ENCODE measurements at places on chromosomes 4 and X.

DNA sequence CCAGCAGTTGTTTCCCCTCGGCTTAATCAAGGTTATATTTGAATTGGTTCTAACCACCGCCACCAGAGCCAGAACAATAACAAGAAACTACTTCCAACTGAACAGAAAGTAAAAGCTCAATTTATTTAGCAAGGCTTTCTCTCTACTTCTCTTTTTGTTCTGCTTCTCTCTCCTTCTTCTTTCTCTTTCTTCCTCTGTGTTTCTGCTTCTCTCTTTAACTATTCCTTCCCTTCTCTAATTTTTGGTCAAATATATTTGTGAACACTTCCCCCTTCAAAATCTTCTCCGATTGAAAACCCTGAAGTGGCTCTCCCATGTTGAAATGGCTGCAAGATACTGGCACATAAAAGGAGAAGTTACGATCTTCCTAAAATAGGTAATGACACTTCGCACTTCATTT is 1195.9 kb upstream of the PRKX start:
- DNase-seq = no peak

- DNase-seq = no peak
Observed at GRCh38 chr4:138599965-138600364, 357.8 kb upstream of the SLC7A11 start.

DNA sequence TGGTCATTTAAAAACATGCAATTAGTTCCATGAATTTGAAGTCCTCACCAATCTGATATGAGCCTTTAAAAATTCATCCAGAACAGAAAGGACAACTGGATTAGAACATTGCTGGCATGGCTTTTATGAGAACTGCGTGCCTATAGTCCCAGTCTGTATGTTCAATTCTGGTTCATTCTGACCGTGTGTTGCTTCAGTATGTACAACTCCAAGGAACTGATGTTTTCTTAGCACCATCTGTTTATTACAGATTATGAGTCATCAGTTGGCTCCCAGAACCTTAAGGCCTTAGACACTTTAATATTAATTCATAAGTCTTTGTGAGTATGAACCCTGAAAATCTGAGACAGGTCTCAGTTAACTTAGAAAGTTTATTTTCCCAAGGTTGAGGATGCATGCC is 115.0 kb downstream of the CEP44 start:
- DNase-seq = peak; percentile 33

DNA sequence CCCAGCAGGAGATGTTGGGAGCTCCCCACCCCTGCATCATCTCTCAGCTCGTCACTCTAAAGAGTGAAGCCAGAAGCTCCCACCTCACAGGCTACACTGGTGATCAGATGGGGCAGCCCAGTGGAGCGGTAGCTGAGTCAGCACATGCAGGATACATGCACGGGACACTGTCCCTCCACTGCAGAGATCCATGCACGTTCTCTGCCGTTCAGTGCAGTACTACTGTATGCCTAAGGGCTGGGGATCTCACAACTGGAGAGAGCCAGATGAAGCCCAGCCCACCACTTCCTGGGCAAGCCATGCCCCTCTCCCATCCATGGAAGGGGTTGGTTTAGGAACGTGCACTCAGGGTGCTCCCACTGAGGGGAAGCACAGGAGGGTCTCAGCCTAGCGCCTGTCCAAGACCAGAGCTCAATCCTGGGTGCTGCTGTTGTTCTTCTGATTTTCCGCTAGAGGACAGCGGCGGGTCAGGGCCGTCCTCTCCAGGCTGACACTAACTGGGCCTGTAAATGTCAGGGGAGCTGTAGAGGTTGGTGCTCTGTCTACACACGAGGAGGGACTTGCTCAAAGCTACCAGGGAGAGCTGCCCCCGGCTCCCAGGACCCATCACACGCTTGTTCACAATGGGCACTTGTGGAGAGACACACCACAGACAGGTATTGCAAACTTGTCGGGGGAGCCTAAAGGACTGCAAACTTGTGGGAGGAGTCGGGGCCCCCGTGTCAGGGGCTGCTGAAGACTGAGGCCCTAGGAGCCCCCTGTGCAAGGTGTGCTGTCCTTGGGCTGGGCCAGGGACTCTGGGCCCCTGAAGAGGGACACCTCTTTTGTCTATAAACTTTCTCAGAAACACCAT is 18.2 kb upstream of the ABLIM2 start:
- peak; percentile 52 for DNase-seq

DNA sequence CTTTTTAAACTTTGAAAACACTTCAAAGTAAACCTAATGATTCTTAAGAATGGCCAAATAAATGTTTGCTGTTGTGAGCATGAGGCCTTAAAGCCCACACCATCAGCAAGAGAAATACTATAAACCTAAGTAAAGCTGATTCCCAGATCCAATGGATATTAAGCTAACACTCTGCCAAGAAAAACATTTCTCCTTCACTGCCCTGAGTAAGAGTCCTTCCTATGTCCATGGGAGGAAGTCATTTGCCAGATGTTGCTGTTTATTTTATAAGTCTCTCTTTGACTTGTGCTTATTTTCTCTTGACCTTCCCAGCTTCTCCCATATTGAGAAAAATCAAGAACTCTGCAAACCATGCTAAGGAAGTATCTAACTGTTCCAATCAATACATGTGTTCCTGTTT is 154.3 kb upstream of the EDNRA start:
- peak; percentile 42 for DNase-seq

DNA sequence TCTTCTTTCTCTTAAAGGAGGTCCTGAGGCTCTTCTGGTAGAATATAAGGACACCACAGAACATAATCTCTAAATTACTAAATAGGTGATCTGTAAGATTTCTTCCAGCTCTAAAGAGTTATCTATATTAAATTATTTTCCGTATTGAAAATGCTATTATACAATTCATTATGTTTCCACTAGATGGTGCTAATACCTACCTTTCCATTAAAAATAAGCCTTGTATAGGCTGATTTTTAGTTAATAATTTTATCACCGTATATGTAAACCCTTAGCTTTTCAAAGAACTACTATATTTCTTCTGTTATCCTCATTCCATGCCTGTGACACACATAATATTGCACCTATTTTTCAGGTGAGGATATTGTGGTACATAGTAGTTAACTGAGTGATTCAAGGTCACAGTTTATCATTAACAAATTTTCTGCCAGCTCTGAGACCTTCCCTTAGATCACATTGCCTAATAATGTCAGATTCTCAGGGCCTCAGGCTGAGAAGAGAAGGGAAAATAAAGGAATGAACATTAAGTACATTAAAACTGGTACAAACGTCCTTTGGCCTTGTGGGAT is 138.8 kb downstream of the TEX11 start:
- DNase-seq = no peak

DNA sequence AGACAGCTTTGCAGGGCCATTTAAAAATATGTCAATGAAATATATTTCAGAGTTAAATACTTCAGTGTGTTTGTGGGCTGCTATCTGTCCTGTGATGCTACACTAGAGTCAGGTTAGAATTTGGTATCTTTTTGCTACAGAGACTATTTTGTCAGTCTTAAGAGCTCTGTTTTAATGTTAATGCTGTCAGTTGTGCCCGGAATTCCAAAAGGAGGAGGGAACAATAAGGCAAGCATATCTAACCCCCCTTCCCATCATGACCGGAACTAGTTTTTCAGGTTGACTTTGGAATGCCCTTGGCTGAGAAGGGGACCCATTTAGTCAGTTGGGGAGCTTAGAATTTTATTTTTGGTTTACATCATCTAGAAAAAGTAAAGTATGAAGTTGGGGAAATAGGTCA is 34.9 kb upstream of the SLC25A4 start:
- DNase-seq = no peak

- no peak for DNase-seq
Observed at GRCh38 chr4:57689693-57690205, 579.6 kb upstream of the IGFBP7 start.

- no peak for DNase-seq
Observed at GRCh38 chrX:23332888-23333821, 1.5 kb upstream of the PTCHD1 start.

GRCh38 chr4:153579872-153580271 is 104.2 kb upstream of the TLR2 start:
- DNase-seq = no peak

GRCh38 chr4:125991398-125991797 is 676.6 kb downstream of the FAT4 start:
- peak; percentile 41 for DNase-seq

- DNase-seq = no peak
Observed at GRCh38 chr4:44646151-44646550, 5.3 kb downstream of the YIPF7 start.

DNA sequence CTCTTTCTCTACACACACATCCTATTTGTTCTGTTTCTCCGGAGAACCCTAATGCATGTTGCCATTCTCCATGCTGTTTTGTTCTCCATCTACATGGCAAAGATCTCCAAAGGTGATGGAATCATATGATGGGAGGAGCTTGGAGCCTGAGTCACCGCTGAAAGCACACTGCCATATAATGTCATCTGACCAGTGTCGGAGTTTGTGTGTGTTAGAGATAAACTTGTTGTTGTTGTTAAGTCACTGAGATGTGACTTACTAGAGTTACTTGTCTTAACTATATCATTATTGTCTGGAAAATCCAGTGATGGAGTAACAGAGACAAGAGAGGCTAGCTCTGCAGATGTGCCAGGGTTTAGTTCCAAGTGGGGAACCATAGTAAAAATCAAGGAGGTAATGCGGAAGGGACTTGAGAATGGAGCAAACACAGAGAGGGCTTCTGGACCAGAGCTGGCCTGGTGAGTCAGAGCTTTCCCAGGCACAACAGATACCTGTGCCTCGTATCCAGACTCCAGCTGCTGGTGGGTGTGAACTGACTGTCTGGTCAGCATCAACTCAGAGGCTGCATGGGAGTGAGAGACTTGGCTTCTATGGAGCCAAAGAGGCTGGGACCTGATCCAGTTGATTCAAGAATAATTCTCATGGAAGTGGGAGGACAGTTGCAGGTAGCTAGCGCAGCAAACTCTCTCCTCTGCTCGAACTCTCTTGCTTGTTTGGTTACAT is 30.6 kb upstream of the CCKAR start:
- DNase-seq = no peak

DNA sequence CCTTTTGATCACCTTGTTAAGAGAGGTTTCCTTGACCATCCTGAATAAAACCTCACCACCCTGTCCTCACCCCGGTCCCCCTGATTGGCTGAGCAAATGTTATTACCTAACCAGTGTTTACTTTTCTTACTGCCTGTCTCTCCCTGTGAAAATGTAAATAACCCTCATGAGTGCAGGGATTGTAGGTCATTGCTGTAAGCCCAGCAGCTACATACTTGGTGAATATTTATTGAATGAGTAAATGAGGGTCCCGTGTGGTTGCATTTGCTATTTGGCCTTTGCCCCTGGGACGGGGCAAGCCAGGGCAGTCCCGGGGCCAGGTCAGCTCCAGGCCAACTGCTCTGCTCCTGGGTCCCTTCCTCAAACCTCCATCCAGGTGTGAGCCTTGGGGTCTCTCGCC is 55.5 kb upstream of the CLCN4 start:
- no peak for DNase-seq

- no peak for DNase-seq
Observed at GRCh38 chr4:45030059-45030458, 303.7 kb upstream of the GNPDA2 start.

- DNase-seq = no peak
Observed at GRCh38 chrX:153939573-153939972, 4.7 kb upstream of the NAA10 start.

- no peak for DNase-seq
Observed at GRCh38 chr4:183941964-183942363, 36.9 kb downstream of the STOX2 start.

DNA sequence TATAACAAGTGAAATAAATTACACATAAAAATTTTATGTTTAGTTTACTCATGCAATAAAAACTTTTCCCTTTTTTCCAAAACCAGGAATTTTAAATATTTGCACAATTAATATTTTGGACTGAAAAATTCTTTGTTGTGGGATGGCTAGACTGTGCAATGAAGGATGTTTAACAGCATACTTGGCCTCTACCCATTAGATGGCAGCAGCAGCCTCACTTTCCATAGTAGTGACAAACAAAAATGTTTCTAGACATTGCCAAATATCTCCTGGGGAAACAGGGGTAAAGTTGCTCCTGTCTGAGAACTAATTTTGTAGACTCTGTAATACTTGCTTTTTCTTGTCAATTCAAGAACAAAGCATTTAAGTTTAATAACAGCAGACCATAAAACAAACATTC is 49.8 kb downstream of the SCLT1 start:
- DNase-seq = peak; percentile 58

GRCh38 chr4:24394041-24394440 is 190.3 kb downstream of the DHX15 start:
- peak; percentile 56 for DNase-seq

DNA sequence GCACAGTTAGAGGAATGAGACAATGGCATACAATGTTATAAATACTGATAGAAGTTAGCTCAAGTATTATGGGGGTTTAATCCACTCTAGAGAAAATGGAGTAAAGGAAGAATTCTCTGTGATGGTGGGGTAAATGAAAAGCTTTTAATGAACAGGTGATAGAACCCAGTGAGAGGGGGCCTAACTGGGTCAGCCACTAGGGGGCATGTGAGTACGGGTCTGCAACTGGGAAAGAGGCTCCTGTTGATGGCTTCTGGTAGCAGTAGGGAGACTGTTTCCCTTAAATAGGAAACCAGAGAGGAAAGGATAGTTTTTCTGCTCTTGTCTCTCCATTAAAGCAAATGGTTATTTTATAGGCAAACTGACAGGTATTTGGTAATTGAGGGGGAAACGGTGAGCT is 132.8 kb upstream of the GPR101 start:
- no peak for DNase-seq

- peak; percentile 71 for DNase-seq
Observed at GRCh38 chr4:183164963-183165362, 65.9 kb downstream of the WWC2 start.

DNA sequence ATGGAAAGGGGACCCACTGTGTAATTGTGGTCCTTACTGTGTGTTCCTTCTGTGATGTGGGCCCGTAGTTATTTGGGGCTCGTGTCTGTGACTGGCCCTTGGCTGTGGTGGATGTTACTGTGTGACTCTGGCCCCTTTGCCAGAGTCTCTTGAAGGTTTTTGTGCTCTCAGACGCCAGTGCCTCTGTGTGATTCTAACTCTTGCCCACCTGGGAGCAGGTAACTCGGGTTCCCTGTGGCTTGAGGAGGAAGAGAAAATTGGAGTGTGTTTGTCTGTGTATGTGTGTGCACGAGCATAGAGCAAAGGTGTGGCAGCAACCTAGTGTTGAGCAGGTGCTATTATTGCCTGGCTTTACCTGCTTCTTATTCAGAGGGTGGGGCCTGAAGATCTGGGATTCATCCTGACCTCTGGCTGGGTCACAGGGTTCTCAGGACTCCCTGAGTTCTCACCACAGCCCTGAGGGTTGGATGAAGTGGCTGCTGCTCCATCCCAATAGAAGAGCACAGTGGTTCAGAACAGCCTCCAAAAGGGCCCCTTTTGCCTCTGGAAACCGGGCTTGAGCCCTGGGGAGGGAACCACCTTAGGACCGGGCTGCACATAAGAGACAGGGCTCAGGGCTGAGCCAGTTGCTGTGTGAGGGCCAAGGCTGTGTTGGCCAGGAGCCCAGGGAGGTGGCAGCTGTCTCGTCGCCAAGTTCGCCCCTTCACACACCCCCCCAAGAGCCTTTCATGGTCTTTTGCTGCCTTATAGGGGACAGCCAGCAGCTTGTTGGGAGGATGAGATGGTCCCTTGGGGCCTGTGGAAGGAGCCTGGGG is 1.3 kb downstream of the RBM10 start:
- no peak for DNase-seq
